ENCODE measurements at places on chromosomes 1 and 21.

GRCh38 chr1:48644190-48644900, 132.3 kb downstream of the BEND5 start:
- no peak for DNase-seq

DNA sequence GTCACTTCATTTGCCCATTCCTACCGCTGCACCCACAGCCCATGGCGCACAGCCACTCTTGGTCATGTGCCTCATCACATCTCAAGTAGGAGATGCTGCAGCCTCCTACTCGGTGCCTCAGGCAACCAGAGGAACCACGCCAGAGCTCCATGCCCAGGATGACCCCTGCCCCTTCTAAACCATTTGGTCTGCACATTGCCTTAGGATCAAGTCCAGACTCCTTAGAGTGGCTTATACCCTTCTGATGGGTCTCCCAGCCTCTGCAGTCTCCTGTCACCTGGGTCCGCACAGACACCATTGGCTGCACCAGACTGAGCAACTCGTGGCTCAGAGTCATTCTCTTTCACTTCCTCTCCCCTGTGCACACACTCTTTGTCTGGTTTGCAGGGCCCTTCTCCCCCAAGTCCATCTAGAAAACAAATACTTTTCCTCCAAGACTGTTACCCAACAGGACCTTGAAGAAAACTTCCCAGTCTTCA, 2.2 kb upstream of the ADORA3 start:
- DNase-seq, result no peak

GRCh38 chr1:220527279-220527907, 543 bp upstream of the MARK1 start:
- DNase-seq, result no peak

- no peak for DNase-seq
These were observed 175.5 kb downstream of the MIS18A start for GRCh38 chr21:32103361-32103760.

DNA sequence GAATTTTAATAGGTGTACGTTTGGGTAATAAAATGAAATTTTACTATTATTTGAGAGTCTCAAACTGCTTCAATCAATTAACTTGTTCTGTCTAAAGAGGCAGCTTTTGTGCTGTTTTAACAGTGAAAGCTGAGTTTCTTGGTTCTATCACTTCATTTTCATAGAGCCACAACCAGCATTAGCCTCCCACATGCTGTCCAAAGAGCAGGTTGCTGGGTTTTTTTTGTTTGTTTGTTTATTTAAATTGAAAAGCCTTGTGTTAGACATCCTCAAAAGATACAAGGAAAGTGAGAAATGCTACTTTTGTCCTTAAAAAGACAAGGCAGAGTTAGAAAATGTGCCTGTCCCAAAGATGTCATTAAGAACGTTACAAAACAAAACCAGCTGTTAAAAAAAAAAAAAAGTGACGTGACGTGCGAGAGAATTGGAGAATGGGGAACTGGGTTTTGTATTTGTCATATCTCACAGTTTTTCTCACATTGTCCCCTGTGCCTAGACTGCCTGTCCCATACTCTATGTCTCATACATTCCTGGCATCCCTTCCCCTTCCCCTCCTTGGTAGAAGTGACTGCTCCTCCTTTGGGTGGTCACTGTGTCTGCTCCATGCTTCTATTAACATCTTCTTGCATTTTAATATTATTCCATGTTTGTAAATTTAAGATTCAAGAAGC, 63.1 kb upstream of the CD34 start:
- no peak for DNase-seq

DNA sequence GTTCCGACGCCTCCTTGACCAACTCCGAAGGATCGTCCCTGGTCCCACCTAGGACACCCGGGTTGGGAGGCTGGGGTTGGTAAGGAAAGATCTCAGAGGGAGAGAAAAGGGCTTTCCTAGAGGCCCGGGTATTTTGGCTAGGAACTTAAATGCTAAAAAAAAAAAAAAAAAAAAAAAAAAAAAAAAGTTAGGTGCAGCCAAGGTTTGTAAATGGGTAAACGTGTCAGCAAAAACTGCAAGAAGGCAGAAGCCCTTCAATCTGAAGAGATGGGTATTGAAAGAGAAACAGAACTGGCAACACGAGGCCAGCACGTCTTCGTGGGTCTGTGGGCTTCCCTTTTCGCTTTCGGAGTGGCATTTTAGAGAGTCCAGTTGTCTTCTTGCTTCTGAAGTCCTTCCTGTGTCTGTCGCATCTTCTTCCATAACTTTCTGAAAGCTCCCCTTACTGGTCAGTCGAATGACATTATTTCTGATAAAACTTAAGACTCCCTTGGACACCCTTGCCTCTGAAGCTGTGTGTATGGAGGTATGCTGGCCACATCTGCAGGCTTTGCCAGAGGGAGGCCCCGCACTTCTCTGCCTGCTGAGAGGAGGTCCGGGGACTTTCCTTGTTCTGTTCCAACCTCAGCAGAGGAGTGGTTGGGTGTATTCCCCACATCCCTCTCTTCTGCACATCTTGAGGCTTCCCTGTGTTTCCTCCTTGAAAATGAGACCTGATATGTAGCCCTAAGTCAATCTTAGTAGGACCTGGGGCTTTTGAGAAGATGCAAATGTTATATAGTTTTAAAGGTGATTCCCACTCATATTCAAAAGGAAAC, 745 bp downstream of the RCSD1 start:
- DNase-seq, result no peak

DNA sequence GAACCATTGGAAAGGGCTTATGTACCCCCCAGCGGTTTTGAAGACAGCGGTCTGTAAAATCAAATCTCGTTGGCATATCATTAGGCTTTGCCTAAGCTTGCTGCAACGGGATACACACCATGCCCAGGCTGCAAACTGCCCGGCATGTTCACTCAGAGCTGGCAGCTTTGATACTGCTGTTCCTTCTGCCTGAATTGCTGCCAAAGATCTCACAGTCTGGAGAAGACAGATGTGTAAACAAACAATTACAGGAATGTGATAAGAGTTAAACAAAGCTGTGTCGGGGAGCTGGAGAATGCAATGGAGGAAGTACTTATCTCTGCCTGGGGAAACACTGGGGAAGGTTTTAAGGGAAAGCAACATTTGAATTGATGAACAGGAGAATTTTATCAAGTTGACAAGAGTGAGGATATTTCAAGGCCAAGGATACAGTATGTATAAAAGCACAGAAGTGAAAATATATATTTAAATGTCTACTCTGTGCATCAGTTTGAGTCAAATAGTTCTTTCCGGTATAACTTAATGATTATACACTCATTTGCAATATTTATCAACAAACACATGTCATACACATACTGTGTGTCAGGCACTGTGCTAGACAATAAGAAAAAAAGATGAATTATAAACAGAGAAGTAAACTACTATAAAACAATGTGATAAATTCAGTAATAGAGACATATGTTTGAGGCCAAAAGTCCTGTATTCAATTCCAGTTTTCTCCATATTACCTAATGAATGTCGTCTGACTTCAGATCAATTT, 29.9 kb downstream of the CHML start:
- no peak for DNase-seq

DNA sequence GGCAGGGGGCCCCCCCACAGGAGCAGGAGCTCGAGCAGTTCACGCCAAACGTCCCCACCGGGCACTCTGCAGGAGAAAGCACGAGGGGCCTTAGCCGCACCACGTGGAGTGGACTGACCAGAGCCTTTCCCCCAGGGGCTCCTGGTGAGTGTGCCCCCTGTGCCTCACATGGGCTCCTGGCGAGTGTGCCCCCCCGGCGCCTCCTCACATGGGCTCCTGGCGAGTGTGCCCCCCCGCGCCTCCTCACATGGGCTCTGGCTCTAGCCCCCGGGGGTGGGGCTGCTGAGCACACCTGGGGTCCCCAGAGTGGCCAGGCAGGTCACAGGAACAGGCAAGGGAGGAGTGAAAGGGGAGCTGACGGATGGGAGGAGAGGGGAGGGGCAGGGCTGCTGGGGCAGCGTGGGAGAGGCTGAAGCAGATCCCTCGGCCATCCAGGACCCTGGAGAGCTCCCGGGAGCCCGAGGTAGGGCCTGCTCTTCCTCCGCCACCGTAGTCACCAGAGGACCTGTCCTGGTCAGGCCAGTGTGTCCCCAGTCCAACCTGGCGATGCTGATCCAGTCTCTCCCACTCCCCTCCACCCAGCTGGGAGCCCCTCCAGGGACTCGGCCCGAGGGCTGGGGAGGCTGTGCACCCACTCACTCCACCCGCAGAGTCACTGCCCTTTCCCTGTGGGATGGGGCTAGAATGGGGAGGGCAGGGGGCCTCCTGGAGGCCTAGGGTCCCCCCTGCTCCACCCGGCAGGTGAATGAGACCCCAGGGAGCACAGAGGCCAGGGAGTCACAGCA, 47.6 kb downstream of the ARHGEF16 start:
- no peak for DNase-seq

GRCh38 chr1:53420341-53420740, 38.9 kb upstream of the DMRTB1 start:
- no peak for DNase-seq

- DNase-seq, result no peak
These were observed 86.8 kb downstream of the KCNJ6 start for GRCh38 chr21:37829447-37829846.

DNA sequence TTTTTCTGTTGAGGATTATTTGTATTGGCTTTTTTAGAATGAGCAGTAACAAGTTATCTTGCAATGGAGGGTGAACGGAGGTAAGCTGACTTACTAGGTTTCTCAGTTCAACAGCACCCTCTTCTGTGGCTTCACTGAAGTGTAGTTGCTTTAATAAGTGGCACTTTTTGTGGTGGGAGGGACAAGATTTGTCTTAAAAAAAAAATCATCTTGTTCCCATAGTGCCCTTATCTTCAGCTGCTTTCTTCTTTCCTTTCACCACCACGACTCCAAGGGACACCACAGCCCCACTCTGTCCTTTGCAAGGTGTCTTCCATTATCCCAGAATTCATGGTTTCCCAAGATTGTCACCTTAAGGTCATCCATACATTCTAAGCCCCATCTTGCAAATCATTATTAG, 92.9 kb downstream of the PIGK start:
- no peak for DNase-seq

- no peak for DNase-seq
These were observed 124.3 kb upstream of the RAB4A start for GRCh38 chr1:229146647-229147046.

GRCh38 chr1:226821719-226822085, 48.7 kb upstream of the PSEN2 start:
- DNase-seq, result no peak

All from activated CD4-positive, CD25-positive, alpha-beta regulatory T cell treated with anti-CD3 and anti-CD28 coated beads, Interleukin-2, amount 50 U/mL, for 16 hours (primary cell).